ENCODE measurements at places on chromosomes 4 and X.

GRCh38 chr4:185286571-185286970 lies 77.2 kb downstream of the SNX25 start:
- DNase-seq, result no peak

GRCh38 chr4:38085751-38086150 lies 125.6 kb downstream of the PTTG2 start:
- DNase-seq, result peak; percentile 29

- DNase-seq, result no peak
Observed at GRCh38 chr4:113634081-113634969, 127.2 kb downstream of the CAMK2D start.

DNA sequence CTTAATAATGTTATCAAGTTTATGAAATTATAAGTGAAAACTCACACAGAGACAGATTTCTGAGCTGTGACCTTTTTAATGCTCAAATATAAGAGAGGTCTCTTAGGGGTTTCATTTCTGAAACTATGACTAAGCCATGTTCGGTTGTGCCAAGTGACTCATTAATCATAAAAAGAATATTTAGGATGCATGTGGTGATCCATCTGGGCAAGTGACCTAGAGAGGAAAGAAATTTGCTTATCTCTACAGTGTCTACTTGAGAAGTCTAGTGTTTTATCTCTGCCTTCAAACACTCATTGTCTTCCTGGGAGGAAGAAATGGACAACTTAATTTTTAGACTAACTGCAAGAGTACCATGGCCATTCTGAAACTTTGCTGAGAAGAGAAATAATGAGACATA lies 545.3 kb upstream of the GRID2 start:
- DNase-seq, result no peak

DNA sequence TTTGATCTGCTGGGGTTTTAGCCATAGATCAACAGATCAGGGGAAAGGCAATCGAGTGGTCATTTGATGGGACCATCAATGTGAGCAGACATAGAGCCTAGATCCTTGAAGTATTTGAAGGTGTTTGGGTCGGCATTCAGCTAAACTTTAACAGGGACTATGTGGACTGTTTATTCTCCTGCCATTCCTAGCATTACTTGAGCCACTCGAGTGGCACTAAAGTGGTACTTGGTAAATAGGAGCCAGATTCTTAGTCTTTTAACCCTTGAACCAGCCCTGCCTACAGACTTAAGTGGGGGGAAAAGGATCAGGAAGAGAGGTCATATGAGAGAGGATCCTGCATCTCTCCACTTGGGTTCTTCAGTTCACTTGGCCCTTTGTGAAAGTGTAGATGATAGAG lies 3.8 kb downstream of the MSN start:
- no peak for DNase-seq

- no peak for DNase-seq
Observed at GRCh38 chr4:86055898-86056297, 304.0 kb downstream of the MAPK10 start.

GRCh38 chrX:5290635-5291034 lies 938.0 kb downstream of the NLGN4X start:
- DNase-seq, result no peak

- peak; percentile 56 for DNase-seq
Observed at GRCh38 chr4:183434666-183435190, 9.7 kb upstream of the CDKN2AIP start.

DNA sequence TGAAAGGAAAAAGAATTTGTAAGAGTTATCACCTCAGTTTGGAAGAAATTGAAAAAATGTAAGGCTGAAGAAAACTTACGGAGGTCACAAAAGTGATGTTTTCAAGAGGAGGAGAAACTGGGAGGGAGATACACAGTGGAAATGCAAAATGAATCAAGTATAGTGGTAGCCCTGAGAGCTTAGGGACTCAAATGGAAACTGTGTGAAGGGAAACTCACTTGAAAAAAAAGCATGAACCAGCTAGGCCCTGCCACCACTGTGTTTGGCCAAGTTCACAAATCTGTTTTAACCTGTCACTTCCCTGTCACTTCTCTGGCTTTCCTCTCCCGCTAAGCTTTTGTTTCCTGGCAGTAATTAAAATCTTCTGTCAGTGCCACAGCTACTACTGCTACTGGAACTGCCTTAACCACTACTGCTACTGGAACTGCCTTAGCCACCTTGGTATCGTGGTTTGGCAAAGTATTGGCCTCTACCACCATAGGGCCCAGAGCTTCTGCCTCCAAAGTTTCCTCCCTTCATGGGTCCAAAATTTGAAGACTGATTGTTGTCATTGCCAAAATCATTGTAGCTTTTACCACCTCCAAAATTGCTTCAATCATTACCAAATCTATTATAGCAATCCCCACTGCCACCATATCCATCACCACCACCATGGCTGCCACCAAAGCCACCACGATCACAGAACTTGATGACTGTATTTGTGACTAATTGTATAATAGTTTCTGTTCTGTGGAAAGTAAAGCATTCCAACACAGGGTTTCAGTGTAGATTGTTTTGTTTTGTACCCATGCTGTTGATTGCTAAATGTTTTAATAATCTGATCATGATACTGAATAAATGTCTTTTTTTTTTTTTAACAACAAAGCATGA lies 41.5 kb downstream of the SMARCA5 start:
- DNase-seq, result no peak

DNA sequence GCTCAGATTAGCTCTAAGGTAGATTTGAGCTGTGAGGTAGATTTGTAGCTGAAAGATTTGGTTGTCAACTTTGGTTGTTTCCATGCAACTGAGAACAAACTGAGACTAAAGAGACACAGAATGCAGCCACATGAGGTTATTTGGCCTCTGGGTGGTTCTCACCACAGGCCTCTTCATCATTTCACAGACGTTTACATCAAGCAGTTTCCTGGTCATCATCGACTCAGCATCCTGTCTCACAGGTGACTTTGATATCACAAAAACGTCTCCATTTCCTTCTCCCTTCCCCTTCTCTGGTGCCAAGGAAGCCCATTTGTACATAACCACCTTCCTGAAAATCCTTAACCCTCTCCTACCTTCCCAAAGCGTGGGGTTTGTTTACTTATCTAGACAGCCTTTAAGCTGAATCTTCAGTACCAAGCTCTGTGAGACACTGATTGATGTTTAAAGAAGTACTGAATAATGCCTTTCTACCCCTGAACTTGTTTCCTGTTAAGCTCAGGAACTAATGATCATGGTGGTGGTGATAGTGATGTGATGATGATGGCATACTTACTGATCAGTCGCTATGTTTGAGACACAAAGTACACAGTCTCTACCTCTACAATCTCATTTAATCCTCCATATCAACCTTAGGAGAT lies 81.9 kb downstream of the FAM114A1 start:
- DNase-seq, result no peak

DNA sequence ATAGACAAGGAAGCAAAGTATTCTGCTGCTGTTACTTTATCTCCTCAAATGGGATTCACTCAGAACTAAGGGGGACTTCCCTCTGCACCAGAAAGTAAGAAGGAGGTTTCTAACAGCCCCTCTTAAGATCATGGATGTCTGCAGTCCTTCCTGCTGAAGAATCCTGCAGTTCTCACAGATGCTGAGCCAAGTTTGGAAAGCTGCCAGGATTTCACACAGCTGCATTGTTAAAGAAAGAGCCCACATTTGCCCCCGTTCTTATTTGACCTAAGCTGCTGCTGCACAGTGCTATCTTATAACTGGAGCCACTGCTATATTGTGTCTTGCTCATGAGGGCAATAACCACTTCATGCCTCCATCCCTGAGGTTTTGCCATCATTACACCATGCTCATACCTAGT lies 81.1 kb downstream of the FAAH2 start:
- DNase-seq, result peak; percentile 0

DNA sequence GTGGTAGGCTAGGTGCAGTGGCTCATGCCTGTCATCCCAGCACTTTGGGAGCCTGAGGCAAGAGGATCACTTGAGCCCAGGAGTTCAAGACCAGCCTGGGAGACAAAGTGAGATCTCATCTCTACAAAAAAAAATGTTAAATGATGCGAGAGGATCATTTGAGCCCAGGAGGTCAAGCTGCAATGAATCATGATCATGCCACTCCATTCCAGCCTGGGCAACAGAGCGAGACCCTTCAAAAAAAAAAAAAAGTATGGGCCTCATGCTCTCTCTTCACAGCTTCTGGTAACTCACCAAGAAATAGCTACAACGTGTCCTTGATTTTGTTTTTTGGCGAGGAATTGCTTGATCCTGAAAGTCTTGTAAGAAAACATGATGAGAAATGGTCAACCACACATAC lies 1.3 kb downstream of the ACE2 start:
- no peak for DNase-seq

DNA sequence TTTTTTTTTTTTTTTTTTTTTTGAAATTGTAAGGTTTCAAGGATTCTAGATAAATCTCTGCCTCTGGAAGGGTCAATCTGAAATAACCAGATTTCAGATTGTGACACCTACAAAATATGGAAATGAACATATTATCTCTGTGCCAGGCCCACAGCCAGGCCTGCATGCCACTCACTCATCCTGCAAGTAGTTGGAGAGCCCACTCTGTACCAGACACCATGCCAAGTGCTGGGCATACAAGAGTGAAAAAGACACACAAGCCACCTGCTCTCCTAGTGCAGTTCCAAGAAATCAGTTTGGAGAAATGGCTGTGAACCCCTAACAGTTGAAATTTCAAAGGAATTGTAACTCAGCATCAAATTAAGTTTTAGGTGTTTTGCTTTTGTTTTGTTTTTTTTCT lies 145.9 kb upstream of the NOCT start:
- no peak for DNase-seq

- DNase-seq, result no peak
Observed at GRCh38 chrX:46256875-46257274, 288.3 kb downstream of the ZNF674 start.

DNA sequence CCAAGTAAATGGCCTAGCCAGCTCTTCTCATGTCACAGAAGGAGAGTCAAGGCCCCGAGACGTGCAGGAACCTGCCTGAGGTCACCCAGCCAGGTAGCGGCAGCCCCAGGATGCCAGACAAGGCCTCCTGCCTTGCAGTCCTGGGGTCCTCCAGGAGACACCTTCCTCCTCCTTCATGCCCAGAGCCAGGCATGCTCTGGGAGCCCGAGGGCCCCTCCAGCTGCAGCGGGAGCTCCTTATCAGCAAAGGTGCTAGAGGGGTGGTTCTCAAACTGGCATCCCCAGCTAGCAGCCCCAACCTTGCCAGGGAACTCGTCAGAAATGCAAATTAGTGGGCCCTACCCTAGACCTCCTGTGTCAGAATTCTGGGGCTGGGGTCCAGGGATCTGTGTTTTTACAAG lies 56.2 kb upstream of the AFAP1 start:
- DNase-seq, result no peak

DNA sequence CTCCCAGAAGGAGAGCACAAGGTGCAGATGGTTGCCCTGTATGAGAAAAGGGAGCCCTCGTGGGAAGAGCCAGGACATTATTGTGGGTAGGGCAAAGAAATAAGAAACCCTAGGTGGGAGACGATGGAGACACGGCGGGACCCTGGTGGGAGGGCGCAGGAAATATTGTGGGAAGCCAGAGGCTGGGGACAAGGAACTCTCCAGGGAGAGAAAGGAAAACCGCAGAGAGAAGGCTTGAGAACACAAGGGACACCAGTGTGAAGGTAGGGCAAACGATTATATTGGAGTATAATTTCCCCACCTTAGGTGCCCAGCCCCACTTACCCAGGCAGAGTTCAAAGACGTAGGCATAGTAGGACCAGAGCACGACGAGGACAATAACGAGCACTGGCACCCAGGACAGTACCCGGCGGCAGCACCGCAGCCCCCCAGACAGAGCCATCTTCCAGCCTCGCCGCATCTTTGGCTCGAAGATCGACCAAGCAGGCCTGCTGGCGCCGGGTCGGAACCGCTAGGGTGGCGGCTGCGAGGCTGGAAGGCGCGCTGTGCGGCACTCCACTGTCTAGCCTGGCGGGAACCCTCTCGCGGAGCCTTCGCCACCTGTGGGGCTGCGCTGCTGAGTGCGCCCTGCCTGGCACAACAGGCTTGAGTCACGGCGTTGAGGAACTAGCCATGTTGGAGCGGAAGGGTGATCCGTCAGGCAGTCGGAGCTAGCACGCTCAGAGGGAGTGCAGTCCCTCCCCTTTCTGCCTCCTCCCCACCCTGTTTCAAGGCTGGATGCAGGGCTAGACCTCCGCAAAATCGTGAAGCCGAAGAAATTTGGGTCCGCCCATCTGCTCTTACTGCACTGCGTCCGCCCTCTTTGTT lies at the start of gene ZDHHC15:
Gene ZDHHC15 (minus strand): TSS at position 473 of the 867 bp plus-strand sequence. CDS start 13 bp downstream, at position 460.
- peak; percentile 84 for DNase-seq

DNA sequence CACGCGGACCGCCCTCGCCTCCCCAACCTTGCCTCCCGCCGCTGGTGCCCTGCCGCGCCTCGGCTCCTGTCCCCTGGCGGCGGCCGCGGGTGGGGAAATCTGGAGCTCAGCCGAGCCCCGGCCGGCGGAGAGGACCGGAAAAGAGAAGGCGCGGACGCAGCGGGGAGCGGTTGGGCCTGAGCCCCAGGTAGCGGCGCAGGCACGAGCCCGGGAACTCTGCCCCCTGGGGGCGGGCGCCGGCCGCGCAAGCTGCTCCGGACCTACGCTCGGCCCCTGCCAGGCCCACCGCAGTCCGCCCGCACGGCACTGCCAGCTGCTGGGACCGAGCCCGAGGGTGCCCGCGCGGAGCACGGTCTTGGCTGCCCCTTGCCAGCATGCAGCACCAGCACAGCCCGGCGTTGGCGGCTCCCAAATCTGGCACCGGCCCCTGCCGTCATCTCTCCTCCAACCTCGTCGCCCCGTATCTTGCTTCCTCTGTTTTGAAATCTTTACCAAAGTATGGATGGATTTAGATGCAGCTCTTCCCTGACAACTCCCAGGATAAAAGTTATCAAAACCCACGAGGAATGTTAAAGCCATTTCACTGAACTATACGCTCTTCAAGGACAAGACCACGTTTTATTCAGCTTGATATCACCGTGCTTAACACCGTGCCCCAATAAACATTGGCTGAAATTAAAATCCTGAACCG lies at the start of gene PRSS12:
Gene PRSS12 (minus strand): TSS at position 161 of the 691 bp plus-strand sequence. CDS start 283 bp downstream, outside the sequence.
- DNase-seq, result peak; percentile 91

GRCh38 chrX:15855568-15856221 lies 1.1 kb upstream of the AP1S2 start:
- DNase-seq, result peak; percentile 10

DNA sequence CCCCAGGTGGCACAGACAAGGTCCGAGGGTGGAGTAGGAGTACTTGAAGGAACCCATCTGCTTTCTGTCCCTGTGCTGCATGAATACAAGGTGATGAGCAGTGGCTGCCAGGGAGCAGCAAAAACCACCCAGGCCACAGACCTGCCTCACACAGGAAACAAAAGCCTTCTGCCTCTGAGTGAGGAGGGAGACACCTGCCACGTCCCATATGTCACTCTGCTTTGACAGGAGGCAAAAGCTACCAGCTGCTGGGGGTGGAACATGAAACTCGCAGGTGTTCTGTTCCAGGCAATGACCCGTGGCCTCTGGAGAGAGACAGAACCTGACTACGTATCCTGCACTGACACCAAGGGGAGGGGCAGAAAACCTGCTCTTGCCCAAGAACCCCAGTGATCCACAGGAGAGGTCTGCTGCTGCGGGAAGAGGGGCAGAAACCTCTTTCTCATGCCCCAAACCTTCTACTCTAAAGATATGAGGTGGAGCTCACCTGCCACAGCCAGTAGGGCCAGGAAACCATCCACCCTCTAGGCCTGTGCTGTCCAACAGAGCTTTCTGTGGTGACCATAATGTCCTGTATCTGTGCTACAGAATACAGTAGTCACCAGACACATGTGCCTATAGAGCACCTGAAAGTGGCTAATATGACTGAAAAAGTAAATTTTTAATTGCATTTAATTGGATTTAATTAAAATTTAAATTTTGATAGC lies 172.9 kb downstream of the PRDM5 start:
- no peak for DNase-seq

- DNase-seq, result no peak
Observed at GRCh38 chr4:79317711-79318110, 8.2 kb downstream of the NAA11 start.

GRCh38 chrX:131081772-131082740 lies 23.9 kb downstream of the ARHGAP36 start:
- peak; percentile 43 for DNase-seq

GRCh38 chr4:185210102-185210981 lies 944 bp downstream of the SNX25 start:
- peak; percentile 83 for DNase-seq

Measured in retina (tissue), 1 donor.